ENCODE measurements at places on chromosomes 7 and 10. TPM values are rescaled to one million over a fixed set of nuclear protein-coding genes. Genes with fewer than 3 reads are reported as not detected.

Gene RTKN2
- total RNA-seq, result 5.7 TPM

Gene ASB4
- 7.0 TPM for total RNA-seq

Gene GLI3
- 17.5 TPM for total RNA-seq

Gene PRPS1L1
- total RNA-seq, result not detected

Gene STAG3
- total RNA-seq, result 1.3 TPM

Gene C10orf143
- 2.1 TPM for total RNA-seq

Gene RELN
- 9.8 TPM for total RNA-seq

Gene ITGB8
- total RNA-seq, result 91.2 TPM

Gene GPR146
- total RNA-seq, result 13.1 TPM

Gene CTBP2
- total RNA-seq, result 98.8 TPM

Gene PRKAR2B
- total RNA-seq, result 24.5 TPM

Gene NODAL
- not detected for total RNA-seq

Gene TMEM236
- total RNA-seq, result 0.64 TPM

Gene SEMA3D
- total RNA-seq, result 26.0 TPM

Gene ANKIB1
- total RNA-seq, result 36.9 TPM

Gene GDF2
- not detected for total RNA-seq

Gene CEP41
- 14.7 TPM for total RNA-seq

Gene CYP2C8
- total RNA-seq, result 1.1 TPM

Gene CPA1
- 1.9 TPM for total RNA-seq

Gene SFTPA2
- total RNA-seq, result not detected

Gene C7orf33
- total RNA-seq, result not detected

Gene CLDN15
- 10.6 TPM for total RNA-seq

Gene MRLN
- 26.3 TPM for total RNA-seq

Gene C10orf62
- 2.3 TPM for total RNA-seq

Gene HOXA11
- 25.5 TPM for total RNA-seq

Gene GNAI1
- 101 TPM for total RNA-seq

Gene CLCN1
- 3.9 TPM for total RNA-seq

Gene FFAR4
- total RNA-seq, result 0.23 TPM

Gene KLLN
- total RNA-seq, result 0.99 TPM

Gene FRMD4A
- total RNA-seq, result 63.1 TPM

Gene ELFN1
- total RNA-seq, result 21.7 TPM

Gene GLRX3
- 35.6 TPM for total RNA-seq

Gene C7orf57
- 0.29 TPM for total RNA-seq

Gene ZFAND2A
- total RNA-seq, result 23.1 TPM

Gene BMI1
- total RNA-seq, result 62.5 TPM

Gene PNLIPRP1
- not detected for total RNA-seq

Gene RBM20
- total RNA-seq, result 5.4 TPM

Gene STEAP1B
- 1.5 TPM for total RNA-seq

Gene SLC26A5
- total RNA-seq, result not detected

Gene PON3
- 1.9 TPM for total RNA-seq

Gene TEX36
- not detected for total RNA-seq

Gene LYZL2
- total RNA-seq, result not detected

Gene CALY
- not detected for total RNA-seq

Gene MKI67
- 17.6 TPM for total RNA-seq
